ENCODE measurements at places on chromosomes 16 and 17.

GRCh38 chr17:39920218-39921210 is 2.1 kb upstream of the GSDMB start:
- peaks cover 21% of the 10 kb centered on the region for H3K36me3 ChIP-seq
- H3K27me3 ChIP-seq, result no peaks in the 10 kb centered on the region
- H3K27ac ChIP-seq, result no peak overlapping the region
- DNase-seq, result no peak

- no peak overlapping the region for H3K27ac ChIP-seq
- no peaks in the 10 kb centered on the region for H3K36me3 ChIP-seq
- DNase-seq, result no peak
Observed at GRCh38 chr17:72456075-72456474, 335.3 kb downstream of the SOX9 start.

DNA sequence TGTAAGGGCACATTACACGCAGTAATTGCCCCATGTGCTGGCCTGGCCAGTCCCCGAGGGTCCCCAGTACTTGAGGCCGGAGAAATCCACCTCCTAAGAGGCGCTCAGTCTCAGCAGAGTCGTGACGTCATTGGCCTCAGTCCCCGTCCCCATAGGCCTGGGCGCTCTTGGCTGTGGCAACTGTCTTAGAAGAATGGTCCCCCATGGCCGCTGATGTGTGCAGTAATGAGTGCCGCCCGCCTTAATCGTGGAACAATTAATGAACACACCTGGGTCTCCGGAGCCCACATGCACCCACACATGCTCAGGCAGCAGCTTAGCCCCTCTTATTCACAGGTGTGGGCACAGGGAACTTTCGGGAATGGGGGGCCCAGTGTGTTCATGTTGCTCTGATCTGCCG is 86.5 kb upstream of the PLCG2 start:
- DNase-seq, result no peak
- H3K27ac ChIP-seq, result no peak overlapping the region
- H3K4me1 ChIP-seq, result no peaks in the 10 kb centered on the region
- no peaks in the 10 kb centered on the region for H3K27me3 ChIP-seq
- H3K4me3 ChIP-seq, result no peak overlapping the region

GRCh38 chr16:9847146-9847545 is 335.1 kb downstream of the GRIN2A start:
- DNase-seq, result no peak
- H3K36me3 ChIP-seq, result no peaks in the 10 kb centered on the region

- H3K27me3 ChIP-seq, result no peaks in the 10 kb centered on the region
- H3K27ac ChIP-seq, result no peak overlapping the region
- H3K4me1 ChIP-seq, result peaks cover 5% of the 10 kb centered on the region
- no peak overlapping the region for H3K4me3 ChIP-seq
- DNase-seq, result no peak
- H3K36me3 ChIP-seq, result no peaks in the 10 kb centered on the region
Observed at GRCh38 chr16:80656711-80657150, 115.9 kb downstream of the DYNLRB2 start.

DNA sequence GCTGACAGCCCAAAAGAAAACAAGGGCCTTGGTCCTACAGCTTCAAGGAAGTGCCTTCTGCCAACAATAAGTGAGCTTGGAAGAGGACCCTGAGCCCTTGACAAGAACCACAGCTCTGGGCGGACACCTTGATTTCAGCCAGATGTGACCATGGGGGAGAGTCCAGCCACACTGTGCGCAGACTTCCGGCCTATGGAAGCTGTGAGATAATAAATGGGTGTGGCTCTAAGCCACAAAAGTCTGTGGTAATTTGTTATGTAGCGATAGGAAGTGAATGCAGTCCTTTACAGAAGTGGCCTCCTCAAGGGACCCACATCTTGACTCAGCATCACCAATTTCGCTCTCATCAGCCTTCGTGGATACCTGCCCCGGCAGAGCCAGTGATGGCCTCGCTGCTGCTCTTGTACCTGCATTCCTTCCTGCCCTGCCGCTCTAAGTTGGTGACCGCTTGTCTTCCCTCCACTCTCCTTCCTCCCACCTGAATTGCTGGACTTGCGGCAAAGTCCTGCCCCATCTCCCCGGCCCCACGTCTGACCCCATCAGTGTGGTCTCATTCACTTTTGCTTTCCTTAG is 29.3 kb downstream of the PRSS54 start:
- DNase-seq, result no peak
- H3K4me3 ChIP-seq, result no peak overlapping the region
- H3K4me1 ChIP-seq, result no peaks in the 10 kb centered on the region
- H3K27ac ChIP-seq, result no peak overlapping the region
- H3K36me3 ChIP-seq, result no peaks in the 10 kb centered on the region

Measured in pancreas (tissue), 10 donors.